Glomerular endothelial cell (primary cell): ENCODE measurements at places on chromosomes 16 and 17. TPM values are rescaled to one million over a fixed set of nuclear protein-coding genes. Genes with fewer than 3 reads are reported as not detected.

DNA sequence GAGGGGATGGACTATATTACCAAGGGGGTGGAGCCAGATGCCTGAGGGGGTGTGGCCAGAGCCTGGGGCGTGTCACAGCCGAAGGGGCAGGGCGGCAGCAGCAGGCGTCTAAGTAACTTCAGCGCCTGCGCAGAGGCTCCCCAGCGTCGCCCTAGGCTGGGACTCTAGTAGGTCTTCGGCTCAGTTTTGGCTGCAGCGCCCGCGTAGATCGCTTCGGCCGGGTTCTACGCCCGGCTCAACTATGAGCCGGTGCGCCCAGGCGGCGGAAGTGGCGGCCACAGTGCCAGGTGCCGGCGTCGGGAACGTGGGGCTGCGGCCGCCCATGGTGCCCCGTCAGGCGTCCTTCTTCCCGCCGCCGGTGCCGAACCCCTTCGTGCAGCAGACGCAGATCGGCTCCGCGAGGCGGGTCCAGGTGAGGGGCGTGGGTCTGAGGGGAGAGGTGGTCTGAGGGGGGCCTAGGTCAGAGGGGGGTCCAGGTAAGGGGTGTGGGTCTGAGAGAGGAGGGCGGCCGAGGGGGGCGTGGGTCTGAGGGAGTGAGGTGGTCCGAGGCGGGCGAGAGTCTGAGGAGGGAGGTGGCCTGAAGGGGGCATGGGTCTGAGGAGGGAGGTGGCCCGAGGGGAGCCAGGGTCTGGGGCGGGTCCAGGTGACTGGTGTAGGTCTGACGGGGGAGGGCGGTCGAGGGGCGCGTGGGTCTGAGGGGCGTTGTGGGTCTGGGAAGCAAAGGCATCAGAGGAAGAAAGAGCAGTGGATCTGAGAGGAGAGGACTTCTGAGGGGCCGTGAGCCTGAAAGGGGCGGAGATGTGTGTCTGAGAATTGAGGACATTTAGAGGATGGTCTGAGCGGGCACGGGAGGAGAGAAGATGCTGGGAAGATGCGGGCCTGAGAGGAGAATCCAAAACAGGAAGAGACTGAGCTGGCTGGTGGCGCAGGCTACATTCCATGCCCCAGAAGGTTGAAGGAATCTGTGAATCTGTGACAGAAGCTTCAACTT lies at the start of gene LPCAT2:
LPCAT2 (plus strand) TSS at position 132 of the 991 bp plus-strand sequence; CDS start at position 242, 110 bp downstream.
- no peak for DNase-seq

GRCh38 chr16:47565454-47565853 lies 104.3 kb downstream of the PHKB start:
- DNase-seq = peak; percentile 1

DNA sequence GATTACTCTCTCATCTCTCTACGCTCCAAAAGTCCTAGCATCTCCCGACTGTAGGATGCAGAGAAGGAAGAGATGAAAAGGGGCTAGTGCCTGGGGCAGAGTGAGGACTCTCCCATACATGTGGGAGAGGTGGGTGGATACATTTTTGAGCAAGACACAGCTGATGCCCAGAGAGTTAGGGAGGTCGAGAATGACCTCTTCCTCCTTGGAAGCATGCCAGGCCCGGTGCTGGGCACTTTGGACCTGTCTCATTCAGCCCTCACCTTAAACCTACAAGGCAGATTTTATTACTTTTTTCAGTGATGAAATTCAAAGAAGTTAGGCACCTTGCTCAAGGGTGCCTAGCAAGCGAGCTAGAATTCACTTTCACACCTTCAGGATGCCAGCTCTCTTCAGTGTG lies 38.2 kb downstream of the WSCD1 start:
- no peak for DNase-seq

GRCh38 chr16:4081047-4081446 lies 35.2 kb downstream of the ADCY9 start:
- DNase-seq = no peak

- no peak for DNase-seq
Measured at GRCh38 chr16:709566-710499, 4.2 kb upstream of the FBXL16 start.

Gene KCNH6
- total RNA-seq = not detected in 2 replicates

DNA sequence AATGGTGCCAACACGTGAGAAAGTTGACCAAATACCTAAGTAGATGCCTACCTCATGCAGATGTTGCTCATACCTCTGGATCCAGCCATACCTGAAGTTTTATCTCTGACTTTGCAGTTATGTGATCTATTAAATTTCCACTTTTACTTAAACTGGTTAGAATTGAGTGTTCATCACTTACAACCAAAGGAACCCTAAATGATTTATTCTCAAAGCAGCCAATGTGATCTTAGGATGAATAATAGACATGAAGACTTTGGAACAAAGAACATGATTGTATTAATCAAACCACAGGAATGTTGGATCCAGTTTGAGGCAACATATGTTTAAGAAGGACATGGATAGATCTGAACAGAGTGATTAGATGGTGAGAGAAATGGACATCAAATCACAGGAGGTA lies 68.7 kb downstream of the IRX6 start:
- DNase-seq = no peak

DNA sequence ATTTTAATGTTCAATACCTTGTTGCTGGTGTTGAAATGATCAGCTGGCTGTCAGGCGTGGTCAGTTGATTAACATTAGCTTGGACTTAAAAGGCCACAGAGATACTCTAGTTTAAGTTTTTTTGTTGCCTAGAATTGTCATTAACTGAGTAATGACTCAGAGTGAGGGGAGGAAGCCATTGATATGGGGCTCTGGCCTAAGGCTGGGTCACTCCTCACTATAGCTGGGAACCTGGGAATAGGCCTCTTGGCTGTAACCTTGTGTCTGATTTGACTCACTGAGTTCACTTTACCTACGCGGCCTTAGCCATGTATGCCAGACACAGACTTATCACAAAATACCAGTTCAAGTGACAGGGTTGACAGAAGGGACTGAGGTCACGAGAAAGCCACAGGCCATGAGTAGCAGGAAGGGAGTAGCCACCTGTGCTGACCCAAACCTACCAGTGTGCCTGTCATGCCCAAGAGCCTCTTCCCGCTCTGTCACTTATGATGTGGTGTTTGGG lies 37.9 kb upstream of the ADCY7 start:
- DNase-seq = no peak

- no peak for DNase-seq
Measured at GRCh38 chr16:85438981-85439685, 174.0 kb upstream of the GSE1 start.

Gene TEKT1
- not detected in 2 replicates for total RNA-seq
